ENCODE measurements at places on chromosomes 16 and 17. TPM values are rescaled to one million over a fixed set of nuclear protein-coding genes. Genes with fewer than 3 reads are reported as not detected.

The SLC35G6 gene
- total RNA-seq, result not detected

The SMPD3 gene
- not detected for total RNA-seq

The TCAP gene
- total RNA-seq, result 0.49 TPM

The SPATA20 gene
- total RNA-seq, result 49.9 TPM

The CCDC144A gene
- 13.7 TPM for total RNA-seq

The SPNS2 gene
- 0.27 TPM for total RNA-seq

The ABCC12 gene
- not detected for total RNA-seq

The PRCD gene
- total RNA-seq, result 4.2 TPM

The CAMKK1 gene
- total RNA-seq, result 8.3 TPM

The DHRS7B gene
- 15.6 TPM for total RNA-seq

The KREMEN2 gene
- total RNA-seq, result not detected

The NSMCE1 gene
- 97.7 TPM for total RNA-seq

The ORMDL3 gene
- total RNA-seq, result 46.9 TPM

The SPNS3 gene
- not detected for total RNA-seq

The DNAAF1 gene
- not detected for total RNA-seq

The G6PC1 gene
- total RNA-seq, result not detected

The AKAP1 gene
- 12.9 TPM for total RNA-seq

The FTSJ3 gene
- 80.7 TPM for total RNA-seq

The RNF112 gene
- total RNA-seq, result 2.3 TPM

The TMC5 gene
- total RNA-seq, result under 0.01 TPM

The IQCK gene
- 22.3 TPM for total RNA-seq

The CCL8 gene
- total RNA-seq, result not detected

The MYH11 gene
- not detected for total RNA-seq

The FBXO39 gene
- total RNA-seq, result 0.57 TPM

The ARHGAP44 gene
- total RNA-seq, result 2.3 TPM

The CCDC200 gene
- total RNA-seq, result not detected

The PKMYT1 gene
- 1.5 TPM for total RNA-seq

The PDE6G gene
- 0.63 TPM for total RNA-seq

The PRAC1 gene
- not detected for total RNA-seq
